AG09309 (cell line): ENCODE measurements at places on chromosomes 2 and 18.

DNA sequence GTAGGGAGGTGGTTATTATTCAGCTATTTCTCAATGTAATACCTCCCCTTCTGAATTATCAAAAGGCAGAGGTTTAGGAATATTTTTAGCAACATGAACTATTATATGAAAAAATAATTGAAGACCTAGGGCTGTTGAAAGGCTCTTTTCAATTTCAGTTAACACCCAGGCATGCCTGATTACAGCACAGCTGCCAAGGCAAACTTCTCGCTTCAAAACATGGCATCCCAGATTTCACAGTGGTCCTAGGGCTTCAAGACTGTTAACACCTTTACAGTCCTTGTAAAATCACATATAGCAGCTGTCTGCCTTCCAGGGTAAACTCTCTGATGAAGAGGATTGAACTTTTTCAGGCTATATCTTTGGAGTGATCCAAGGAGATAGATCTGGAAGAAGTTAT lies 23.2 kb downstream of the CTLA4 start:
- DNase-seq: no peak

DNA sequence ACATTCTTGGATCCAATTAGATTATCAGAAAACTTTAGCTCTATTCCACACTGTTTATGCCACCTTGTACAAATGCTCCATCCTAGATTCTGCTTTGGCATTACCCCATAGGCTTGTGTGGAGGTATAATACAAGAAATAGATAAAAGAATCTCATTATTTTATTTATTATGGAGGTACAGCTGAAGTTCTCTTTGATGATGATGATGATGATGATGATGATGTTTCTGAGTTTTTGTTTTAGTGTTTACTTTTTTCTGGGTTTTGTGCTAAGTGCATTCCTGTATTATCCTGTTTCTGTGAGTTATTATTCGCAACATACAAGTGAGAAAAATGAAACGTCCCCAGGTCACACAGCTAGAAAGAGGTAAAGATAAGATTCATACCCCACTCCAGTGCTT lies 43.4 kb downstream of the ANXA4 start:
- no peak for DNase-seq

- DNase-seq: no peak
These were observed 70.8 kb downstream of the RTN4 start for GRCh38 chr2:54979321-54980044.

DNA sequence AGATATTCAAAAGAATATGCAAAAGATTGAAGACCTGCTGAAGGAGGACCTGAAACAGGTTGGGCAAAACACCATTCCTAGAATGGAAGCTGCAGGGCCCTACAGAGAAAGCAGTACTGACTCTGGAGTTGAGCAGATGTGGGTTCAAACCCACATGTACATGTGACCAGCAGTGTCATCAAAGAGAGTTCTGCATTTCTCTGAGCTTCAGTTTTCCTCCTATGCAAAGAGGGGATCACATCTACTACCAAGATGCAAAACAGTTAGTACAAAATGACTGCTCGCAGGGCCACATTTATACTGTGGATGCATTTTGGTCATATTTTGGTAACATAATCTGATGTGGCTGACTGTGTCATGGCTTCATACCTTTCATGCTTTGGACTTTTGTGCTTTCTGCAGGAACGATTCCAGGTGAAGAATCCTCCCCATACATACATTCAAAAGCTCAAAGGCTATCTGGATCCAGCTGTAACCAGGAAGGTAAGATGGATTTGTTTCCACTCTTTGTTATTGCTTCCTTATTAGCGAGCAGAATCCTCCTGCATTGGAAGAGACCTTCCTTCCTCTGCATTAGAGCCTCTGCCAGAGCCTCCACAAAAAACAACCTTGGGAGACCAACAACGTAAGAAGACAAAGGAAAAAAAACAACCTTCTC lies 174.8 kb downstream of the PRPF40A start:
- no peak for DNase-seq

DNA sequence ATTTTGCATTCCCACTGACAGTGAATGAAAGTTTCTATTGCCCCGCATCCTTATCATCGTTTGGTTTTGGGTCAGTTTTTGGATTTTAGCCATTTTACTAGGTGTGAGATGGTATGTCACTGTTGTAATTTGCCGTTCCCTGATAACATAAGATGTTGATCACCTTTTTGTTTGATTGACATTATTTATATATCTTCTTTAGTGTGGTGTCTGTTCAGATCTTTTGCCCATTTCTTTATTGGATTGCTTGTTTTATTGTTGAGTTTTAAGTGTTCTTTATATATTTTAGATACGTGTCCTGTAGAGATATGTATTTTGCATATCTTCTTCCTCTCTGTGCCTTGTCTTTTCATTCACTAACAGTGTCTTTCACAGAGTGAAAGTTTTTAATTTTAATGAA lies 55.3 kb downstream of the EPC2 start:
- no peak for DNase-seq

DNA sequence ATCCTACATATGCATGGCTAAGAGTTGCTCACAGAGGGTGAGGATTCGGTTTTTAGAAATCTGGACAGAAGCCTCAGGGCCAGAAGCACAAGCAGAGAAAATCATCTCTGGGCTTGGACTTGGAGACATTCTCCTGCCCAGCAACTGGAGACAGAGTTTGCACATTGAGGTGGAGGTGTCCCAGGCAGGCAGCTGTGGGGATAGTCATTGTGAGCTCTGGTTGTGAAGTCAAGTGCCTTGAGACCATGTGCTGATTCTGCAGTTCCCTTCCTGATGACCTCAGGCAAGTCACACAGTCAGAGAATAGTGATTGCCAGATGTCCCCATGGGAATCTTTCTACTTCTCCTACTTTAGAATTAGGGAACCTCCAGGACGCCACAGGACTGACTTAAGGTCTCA lies 108.4 kb upstream of the LDAH start:
- no peak for DNase-seq

DNA sequence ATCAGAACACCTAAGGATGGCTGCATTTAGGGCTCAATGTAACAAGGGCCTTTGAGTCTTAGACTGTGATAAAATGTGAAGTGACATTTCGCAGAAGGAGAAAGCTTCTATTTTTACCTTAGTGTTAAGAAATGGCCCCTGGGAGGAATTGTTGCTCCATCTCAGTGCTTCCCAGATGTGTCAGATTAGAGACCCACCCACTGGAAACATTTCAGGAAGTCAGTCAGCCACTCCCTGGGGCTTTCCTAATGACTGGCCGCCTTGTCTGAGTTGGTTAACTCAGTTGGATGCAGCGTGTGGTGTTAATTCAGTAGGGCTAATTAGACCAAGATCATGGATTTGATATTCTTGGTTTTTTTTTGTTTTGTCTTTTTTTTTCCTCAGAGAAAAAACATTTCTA lies 355.9 kb downstream of the PIK3C3 start:
- DNase-seq: no peak

GRCh38 chr2:54254180-54254579 lies 1.8 kb downstream of the TSPYL6 start:
- no peak for DNase-seq

DNA sequence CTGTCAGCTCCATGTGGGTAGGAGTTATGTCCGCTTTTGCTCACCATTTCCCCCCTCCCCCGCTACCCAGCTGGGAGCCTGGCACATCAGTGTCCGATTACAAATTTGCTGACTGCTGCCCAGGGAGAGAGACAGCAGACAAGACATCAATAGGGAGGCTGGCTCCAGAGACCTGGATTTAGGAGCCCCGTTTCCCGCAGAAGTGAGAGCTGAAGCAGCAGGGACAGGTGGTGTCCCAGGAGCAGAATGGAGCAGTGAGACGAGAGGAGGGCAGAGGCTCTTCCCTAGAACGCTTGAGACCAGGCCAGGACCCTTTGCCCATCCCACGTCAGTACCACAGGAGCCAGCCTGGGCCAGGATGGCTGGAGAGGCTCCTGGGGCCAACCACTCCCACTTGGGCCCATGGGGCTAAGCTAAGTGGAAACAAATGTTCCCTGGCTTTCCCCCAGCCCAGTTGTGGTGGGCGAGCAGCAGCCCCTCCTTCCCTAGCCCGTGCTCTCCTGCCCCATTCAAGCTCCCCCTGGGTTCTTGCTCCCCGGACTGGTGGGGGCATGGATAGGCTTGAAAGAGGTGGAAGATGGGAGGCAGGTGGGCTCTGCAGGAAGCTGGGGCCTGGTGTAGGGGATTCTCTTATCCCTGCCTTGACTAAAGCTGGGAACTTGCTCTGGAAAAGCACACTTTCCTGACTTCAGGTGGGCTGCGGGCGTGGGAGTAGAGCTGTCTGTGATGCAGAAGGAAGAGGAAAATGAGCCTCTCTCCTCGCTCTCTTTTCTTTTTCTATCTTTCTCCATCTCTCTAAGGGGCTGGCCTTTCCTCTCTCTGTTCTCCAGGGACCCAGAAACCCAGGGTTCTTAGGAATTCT lies 4.1 kb upstream of the WNT6 start:
- no peak for DNase-seq

DNA sequence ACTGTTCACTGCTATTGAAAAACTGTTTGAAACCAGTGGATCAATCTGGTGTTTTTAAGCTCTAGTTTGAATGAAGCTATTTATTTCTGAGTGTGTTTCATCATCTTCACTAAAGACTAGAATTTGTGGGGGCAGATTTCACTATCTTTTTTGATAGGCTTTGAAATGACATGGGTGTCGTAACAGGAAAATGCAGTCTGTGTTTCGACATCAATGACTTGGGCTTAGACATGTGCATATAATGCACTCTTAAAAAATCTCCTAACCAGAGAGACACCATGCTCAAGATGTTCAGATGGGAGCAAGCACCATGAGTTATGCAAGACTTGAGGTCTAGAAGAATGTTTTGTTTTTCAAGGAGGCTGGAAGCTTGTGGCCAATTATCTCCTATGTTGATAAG lies 221.6 kb downstream of the GPD2 start:
- no peak for DNase-seq

GRCh38 chr2:60499651-60500265 lies 53.7 kb downstream of the BCL11A start:
- no peak for DNase-seq

DNA sequence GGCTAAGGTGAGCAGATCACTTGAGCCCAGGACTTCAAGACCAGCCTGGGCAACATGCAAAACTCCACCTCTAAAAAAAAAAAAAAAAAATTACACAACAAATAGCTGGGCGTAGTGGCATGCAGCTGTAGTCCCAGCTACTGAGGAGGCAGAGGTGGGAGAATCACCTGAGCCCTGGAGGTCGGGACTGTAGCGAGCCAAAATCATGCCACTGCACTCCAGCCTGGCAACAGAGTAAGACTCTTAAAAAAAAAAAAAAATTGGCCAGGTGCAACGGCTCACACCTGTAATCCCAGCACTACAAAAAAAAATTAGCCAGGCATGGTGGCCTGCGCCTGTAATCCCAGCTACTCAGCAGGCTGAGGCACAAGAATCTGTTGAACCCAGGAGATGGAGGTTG lies 7.3 kb downstream of the STARD7 start:
- no peak for DNase-seq

DNA sequence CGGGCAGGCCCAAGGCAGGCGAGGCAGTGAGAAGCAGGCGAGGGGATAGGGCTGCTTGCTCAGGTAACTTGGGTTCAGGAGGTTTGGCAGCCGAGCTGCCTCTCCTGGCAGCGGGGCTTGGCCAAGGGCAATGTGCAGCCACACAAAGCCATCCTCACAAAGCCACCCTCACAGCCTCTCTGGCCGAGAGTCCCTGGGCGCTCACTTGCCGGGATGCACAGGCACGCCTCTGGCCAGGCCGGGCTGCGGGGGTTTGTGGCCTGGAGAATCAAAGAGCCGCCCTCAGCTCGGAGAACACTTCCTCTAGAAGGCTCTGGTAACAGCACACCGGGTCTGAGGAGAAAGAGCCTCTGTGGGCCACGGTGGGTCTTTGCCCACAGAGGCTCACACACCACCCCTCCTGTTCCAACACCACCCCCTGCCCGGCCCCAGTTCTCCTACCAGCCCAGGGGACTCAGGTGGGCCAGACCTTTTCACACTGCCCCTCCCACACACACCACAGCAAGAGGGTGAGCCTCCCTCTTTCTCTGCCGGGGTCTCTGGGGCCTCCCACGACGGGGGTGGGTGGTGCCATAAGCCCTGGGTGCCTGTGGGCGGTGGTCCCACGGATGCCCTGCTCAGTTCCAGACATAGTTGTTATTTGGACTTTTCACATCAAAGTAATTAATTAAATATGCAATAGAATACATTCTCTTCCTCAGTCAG lies 186.9 kb downstream of the ZFP36L2 start:
- no peak for DNase-seq

GRCh38 chr2:74528600-74529356 lies 728 bp downstream of the AUP1 start:
- DNase-seq: no peak

DNA sequence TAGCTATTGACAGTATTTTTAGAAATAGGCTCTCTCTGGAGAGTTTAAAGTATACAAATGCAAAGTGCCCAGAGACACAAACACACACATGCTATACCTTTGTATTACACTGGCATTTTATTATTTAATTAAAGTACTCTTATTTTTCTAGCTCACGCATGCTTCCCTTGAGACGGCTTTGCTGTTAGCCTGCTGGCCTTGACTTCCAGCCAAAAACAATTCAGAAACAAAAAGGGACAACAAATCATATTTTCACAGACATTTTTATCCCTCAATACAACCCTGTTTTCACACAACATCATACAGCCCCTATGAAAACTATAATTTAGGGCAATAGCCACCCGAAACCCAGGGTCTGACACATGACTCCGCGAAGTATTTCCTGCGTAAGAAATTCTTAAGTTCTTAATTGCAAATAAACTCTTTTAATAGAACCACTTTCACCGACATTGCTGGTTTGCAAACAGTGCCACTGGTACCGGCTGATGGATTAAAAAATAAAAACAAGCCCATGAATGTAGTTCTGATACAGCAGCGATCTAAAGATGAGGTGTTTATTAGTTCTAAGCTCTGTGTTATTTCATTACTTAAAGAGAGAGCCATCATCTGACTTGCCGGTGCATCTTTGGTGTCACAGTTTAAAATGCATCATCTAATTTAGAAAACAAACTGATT lies 185.1 kb downstream of the TCF4 start:
- no peak for DNase-seq

DNA sequence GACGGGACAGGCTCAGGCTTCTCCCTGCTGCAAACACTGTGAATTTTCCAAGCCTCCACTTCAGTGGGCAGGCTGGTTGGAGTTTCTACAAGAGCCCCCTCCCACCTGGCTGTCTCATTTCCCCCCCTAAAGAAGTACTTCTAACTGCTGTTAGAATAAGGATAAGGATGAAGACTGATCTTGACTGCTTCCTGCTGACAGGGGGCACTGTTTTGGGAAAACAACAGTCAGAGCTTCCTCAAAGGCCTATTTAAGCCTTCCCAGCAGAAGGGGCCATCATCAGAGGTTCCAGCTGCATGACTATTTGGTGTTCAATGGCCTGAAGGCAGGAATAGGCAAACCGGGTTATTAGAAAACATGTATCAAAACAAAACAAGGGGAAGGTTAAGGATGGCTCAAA lies 1162.8 kb downstream of the DSC3 start:
- no peak for DNase-seq

DNA sequence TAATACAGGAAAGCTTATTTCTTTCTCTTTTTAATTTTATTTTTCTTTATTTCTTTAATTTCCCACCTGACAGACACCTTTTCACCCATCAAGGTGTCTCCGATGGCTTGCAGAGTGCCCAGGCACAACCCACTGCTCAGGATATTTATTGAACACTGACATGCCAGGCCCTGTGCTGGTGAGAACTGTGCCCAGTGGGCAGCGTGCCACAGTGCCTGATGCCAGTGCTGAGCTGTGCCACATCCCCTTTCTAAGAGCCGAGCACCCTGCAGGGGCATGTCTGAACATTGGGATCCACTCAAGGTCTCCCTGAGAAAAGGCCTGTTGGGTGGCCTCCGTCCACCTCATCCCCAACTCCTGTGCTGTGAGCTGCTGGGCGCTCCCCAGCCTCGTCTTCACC lies 158.6 kb upstream of the RAB6C start:
- no peak for DNase-seq

- DNase-seq: no peak
These were observed 7.4 kb downstream of the GYPC start for GRCh38 chr2:126663184-126663963.

GRCh38 chr2:187922846-187923245 lies 368.6 kb upstream of the TFPI start:
- DNase-seq: no peak
